ENCODE measurements at places on chromosomes 7 and 10.

DNA sequence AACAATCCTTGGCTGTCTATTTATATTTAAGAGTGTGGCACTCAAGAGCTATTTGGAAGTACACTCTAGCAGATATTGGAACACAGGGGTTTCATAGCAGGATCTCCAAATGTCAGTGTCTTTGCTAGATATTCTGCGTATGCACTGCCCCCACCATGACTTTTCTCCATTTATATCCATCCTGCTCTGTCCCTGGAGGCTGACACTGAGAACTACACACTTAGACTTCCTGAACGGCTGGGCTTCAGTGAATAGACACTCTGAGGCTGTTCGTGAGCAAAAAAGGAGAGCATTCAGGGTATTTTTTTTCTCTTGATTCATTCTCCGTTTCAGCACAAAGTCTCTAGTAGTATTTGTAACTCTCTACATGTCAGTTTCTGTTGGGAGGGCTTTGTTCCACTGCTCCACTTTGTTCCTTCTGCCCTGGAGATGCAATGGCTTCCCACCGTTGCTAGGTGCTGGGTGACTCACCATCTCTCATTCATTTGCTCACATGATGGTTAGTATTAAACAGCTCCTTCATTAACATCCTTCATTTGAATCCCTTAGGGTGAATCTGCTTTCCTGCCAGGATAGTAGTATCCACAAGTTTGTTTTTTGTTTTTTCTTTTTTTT is 155.9 kb upstream of the SLC13A1 start:
- DNase-seq: no peak

- DNase-seq: no peak
Measured at GRCh38 chr10:47042780-47043750, 131.8 kb downstream of the PTPN20 start.

DNA sequence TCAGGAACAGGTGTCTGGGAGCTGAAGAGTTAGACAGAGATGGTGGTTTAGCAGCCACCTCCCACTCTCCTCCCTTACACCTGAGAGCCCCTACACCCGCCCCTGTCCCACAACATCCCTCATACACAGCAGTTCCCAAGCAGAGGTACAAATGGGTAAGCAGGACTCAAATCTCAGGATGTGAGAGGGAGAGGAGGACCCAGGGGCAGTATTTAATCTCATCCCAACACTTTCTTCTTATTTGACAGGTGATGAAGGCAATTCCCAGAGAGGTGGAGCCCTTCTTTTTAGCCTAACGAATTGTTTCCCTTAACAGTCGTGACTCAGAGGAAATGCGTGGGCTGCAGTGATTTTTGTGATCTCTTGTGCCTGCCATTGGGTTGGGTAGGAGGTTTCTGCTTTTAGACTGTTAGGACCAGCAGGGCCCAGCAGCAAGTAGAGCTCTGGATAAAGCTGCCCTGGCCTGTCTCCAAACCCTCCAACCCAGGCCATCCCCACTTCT is 191.3 kb downstream of the HECW1 start:
- no peak for DNase-seq

- no peak for DNase-seq
Measured at GRCh38 chr7:21730399-21730798, 187.6 kb downstream of the DNAH11 start.

DNA sequence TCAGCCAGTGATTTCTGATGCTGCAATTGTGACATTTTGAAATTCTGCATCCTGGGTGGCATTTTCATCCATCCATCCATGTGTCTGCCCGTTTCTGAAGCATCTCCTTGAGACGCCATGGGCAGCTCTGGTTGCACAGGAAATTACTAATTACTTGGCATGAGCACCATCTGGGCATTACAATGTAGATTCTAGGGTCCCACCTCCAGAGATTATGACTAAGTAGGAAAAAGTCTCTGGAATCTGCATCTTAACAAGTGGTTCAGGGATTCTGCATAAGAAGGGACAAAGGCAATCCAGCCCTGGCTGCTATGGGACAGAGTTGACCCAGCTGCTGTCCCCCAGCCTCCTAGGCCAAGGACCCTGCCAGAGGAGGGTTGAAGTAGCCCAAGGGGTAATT is 65.3 kb downstream of the CUZD1 start:
- DNase-seq: no peak

GRCh38 chr7:39732837-39733804 is 109.7 kb downstream of the RALA start:
- DNase-seq: peak; percentile 96

- no peak for DNase-seq
Measured at GRCh38 chr7:77631820-77632219, 64.4 kb upstream of the RSBN1L start.

DNA sequence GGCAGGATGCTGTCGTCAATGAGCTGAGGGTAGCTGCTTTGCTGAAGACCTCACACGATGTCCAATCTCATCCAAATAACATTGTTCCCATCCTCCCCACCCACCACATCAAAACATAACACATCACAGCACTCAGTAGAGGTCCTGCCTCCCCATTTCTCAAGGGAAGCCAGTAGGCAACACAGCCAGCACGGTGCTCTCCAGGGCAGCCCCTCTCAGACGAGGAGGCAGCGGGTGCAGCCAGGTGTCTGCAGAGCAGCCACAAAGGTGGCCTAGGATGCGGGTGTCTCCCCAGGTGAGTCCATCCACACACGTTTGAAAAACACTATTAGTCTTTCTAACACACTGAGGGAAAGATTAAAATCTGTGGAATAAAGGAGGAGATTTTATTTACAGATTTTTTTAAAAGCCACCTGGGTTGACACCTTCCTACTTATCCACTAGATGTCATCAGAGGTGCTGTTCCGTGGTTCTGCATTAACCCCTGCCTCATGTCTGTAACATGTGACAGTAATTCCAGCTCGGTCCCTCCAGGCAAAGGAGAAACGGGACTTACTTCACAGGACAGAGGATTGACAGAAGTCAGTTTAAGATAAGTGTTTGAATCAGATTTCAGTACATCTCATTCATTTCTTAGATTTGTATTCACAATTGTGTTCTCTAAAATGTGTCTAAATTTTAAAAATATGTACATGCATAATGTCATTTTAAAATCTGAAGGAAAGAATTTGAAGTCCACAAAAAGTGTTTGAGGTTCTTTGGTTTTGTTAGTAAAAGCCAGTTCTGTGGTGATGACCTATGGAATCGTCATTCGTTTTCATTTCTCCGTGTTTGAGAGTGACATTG is 68.0 kb downstream of the LANCL2 start:
- DNase-seq: peak; percentile 33

GRCh38 chr7:101589052-101589451 is 40.0 kb downstream of the MYL10 start:
- no peak for DNase-seq

DNA sequence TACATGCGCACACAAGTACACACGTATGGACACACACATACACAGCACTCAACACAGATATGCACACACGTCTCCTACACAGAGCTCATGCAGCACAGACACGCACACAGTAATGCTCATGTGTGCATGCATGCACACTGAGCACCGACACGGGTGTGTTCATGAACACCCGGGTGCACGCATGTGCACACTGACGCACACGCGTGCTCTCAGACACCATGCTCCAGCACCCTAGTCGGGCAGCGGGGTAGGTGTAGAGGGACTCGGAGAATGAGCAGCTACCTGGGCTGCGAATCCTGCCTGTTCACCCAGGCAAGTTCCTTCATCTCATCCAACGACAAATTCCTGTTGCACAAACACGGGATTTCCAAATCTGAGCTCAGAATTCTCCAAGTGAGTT is 184.7 kb downstream of the MAD1L1 start:
- DNase-seq: no peak

GRCh38 chr7:28685644-28686417 is 272.3 kb downstream of the TRIL start:
- DNase-seq: no peak

- DNase-seq: peak; percentile 29
Measured at GRCh38 chr10:48199580-48200377, 74.7 kb downstream of the FRMPD2 start.

- DNase-seq: no peak
Measured at GRCh38 chr7:47518827-47519226, 63.1 kb downstream of the TNS3 start.

DNA sequence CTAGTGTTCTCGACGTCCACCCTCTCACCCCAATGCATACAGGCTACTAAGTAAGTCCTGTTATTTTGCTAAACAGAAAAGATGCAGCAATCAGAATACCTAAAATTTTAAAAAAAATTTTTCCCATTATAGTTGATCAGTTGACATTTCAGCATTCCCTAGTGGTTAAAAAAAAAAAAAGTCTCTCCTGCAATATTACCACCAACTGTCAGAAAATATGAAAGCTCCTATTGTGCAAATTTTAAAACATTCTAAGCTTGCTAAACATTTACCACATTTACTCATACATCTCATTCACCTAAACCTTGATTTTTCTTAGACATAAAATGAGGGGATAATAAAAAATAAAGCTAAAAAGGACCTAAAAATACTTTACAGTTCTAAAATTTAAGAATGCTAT is 165.6 kb downstream of the AVL9 start:
- no peak for DNase-seq

- no peak for DNase-seq
Measured at GRCh38 chr7:780081-780480, 52.2 kb upstream of the SUN1 start.

DNA sequence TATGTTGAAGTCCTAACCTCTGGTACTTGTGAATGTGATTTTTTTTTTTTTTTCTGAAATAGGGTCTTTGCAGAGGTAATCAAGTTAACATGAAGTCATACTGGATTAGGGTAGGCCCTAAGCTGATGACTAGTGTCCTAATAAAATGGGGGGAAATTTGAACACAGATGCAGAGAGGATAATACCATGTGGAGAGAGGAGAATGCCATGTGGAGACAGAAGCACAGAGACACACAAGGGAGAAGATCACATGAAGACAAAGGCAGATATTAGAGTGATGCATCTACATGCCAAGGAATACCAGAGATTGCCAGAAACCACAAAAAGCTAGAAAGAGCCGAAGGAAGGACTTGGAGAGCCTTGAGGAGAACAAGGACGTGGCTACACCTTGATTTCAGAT is 28.5 kb upstream of the ARMC3 start:
- no peak for DNase-seq

GRCh38 chr10:343231-344220 is 208.3 kb downstream of the ZMYND11 start:
- DNase-seq: no peak

All from DND-41 (cell line).